ENCODE measurements at places on chromosomes 11 and 22.
A peak's percentile ranks its signal among the peaks of the same experiment; 100 is the strongest.

GRCh38 chr22:49951000-49951677 lies 9.4 kb upstream of the PIM3 start:
- DNase-seq, result no peak

GRCh38 chr11:62143727-62144126 lies 19.9 kb downstream of the INCENP start:
- DNase-seq, result no peak

GRCh38 chr11:94725097-94725496 lies 43.1 kb upstream of the AMOTL1 start:
- no peak for DNase-seq

- DNase-seq, result no peak
Observed at GRCh38 chr11:21343204-21343603, 673.8 kb downstream of the NELL1 start.

DNA sequence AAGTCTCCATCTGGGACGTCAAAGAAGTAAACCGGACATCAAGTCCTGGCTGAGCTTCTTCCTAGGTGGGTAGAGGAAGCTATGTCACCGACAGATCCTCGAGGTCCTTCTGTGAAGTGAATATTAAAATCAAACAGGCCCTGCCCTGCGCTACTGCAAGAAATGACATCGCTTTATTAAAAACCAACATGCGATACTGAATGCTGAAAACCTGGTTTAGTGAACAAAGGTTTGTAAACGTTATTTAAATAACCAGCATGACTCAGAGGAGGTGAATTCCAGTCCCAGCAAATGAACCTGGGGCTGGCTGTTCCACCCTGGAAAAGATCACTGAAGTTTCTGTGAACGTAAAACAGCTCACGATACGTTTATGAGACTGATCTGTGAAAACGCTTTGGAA lies 645 bp downstream of the RTCB start:
- no peak for DNase-seq

- peak; percentile 88 for DNase-seq
Observed at GRCh38 chr11:62553080-62553838, 6.7 kb upstream of the AHNAK start.

DNA sequence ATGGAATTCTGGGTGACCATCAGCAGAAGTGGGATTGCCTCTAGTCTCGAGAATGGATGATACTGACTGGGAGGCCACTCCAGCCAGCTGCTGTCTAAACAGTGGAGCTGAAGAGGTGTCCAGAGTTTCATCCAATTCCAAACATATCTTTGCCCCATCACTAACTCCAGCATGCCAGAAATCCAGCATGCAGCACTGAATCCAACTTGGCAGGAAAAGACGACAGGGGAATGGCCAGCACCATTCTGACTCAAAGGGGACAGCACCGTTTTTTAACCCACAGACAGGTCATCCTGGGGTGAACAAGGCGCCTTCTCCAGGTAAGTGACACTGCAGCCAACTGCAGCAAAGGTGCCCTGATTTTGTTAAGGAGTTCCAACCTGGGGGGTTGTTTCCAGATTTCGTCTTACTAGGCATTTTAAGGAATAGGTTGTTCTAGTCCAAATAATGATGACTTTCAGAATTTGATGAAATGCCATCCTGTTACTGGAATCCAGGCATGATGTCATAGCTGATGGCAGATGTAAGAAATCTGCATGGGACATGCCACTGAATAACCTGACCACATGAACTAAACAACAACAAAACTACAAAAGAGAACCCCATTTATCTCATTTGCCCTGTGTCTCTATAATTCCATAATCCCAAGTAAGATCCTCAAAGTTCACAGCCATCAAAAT lies 32.3 kb downstream of the FEZ1 start:
- no peak for DNase-seq

DNA sequence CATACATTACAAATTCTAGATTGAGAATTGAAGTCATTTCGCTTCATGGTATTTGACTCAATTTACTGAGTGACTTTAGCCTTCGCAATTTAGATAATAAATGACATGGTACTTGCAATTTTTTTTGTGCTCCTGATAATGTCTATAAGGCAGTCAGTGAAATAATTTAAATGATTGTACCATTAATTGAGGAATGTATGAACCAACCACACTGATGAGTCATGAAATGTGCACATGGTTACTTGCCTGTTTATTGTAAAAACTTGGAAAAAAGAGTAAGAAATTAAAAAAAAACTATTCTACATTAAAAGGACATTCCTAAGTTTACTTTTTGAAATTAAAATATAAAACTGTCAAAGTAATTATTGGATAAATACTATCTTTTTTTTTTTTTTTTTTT lies 43.3 kb downstream of the DNAJC24 start:
- no peak for DNase-seq

- DNase-seq, result no peak
Observed at GRCh38 chr11:133930767-133931448, 25.9 kb downstream of the IGSF9B start.

GRCh38 chr11:75063741-75064314 lies 32.8 kb downstream of the OR2AT4 start:
- no peak for DNase-seq

DNA sequence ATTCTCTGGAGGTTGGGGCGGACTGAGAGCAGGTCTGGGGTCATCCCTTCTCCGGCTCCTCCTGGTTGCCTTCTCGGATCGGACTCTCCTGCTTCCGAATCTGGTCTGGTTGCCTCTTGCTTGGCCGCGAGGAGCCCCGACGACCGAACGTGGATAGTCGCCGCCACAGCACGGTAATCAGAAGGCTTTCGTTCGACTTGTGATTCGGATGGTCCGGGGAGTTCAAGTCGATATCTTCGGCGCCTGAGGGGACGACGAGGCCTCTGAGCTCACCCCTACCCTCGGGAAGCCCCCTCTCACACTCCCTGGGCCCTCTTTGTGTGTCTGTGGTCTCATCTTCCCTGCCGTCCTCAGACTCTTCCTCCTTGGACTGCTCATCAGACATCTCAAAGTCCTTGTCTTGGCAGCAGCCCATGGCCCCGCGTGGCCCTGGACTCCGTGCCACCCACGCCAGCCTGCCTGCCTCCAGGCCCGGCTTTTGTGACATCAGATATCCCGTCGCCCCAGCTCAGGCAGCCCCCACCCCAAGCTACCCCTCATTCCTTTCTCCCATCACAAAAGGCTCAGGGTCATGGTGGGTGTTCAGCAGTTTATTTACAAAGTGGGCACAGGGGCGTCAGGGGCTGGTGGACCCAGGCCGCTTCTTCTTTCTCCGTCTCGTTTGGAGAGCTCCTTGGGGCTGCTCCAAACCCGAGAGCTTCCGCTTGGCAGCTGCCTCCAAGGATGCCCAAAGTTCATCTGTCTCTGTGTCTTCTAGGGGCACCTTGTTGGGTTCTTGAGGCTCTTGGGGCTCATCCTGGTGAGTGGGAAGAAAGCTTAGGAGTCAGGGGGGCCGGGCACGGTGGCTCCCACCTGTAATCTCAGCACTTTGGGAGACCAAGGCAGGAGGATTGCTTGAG lies at the start of gene TEX54:
TSS of gene TEX54 (minus strand) at position 506 of the 899 bp plus-strand sequence.
- DNase-seq, result no peak

GRCh38 chr11:100680070-100680469 lies 7.0 kb upstream of the ARHGAP42 start:
- no peak for DNase-seq

DNA sequence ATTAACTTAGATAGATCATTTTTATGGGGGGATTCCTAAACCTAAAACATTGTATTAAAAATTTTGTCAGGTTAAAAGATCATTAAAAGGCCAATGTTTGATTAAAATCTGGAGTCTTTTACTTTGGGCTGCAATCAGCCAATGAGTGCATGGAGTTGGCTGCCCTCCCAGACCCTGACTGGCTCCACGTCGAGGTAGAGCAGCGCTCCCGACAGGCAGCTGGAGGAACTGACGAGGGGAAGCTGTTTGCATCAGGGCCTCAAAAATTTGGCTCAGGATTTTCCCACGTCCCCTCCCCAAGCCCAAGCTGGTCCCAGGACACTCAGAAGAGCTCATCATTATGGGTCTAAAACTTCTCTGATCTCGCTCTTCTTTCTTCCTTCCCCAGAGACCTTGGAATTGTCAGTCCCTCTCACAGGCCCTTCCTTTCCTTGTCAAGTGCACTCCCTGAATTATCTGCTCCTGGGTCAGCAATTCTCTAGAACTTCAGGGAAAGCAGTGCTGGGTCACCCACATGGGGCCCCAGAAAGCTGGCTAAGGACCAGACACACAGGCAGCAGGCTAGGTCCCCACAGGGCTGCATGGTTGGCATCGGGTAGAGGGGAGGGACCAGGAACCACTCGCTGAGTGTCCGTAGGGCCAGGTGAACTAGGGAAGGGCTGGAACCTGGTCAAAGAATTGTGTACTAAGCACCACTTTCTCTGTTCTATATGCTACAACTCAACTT lies 119.6 kb upstream of the IGLL5 start:
- no peak for DNase-seq

DNA sequence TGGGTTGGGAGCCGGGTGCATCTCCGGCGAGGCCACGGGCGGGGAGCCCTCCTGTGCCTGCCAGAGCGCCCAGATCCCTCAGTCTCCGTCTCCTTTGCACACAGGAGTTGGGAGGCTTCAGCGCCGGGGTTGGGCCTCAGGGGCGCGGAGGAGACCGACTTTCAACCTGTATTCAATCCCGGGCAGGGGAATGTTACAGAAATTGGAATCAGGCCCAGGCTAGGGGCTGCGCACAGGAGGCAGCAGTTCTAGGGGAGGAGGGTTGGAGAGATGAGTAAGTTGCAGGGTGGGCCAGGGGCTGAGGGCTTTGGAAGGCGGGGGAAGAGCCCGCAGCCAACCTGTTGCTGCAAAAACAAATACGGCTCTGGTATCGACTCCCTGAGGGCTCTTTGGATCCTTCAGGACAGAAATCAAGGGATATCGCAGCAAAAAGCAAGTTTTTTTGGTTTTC lies 640 bp upstream of the KCNA4 start:
- no peak for DNase-seq

GRCh38 chr11:114076921-114077331 lies 17.4 kb downstream of the ZBTB16 start:
- DNase-seq, result no peak

GRCh38 chr11:84381666-84382065 lies 1095.5 kb upstream of the CCDC90B start:
- DNase-seq, result no peak

DNA sequence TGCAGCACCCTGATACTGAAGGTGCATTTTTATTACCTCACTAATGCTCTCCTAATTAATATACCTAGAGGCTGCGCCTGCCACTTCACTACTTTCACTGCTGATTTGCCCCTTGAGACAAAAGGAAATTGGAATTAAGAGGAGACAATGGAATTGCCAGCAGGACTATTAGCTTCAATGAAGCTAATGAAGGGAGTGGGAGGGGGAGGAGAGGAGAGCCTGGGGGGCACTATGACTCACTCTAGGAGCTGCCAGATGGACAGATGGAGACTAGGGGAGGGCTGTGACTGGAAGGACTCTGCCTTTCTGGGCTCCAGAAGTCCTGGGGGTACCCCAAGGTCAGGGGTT lies 102.8 kb upstream of the DRD2 start:
- DNase-seq, result no peak

DNA sequence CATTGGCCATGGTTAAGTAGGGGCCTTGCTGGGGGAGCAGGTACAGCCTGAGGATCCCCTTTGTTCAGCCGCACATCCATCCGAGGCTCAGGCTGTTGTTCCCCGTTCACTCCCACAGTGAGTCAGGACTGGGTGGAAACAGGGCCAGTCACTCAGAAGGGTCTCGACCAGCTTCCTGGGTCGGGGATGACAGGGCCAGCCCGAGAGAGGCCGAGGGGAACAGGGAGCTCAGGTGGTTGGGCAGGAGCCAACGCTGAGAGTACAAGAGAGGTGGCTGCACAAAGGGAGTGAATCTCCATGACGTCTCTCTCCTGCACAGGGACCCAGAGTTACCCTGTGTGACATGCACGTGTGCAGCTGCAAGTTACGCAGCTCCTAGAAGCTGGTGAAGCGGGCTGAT lies 97.2 kb upstream of the SHANK2 start:
- DNase-seq, result no peak

GRCh38 chr11:130816546-130817329 lies 99.5 kb downstream of the SNX19 start:
- DNase-seq, result no peak

- no peak for DNase-seq
Observed at GRCh38 chr11:116276051-116277044, 496.4 kb downstream of the BUD13 start.

DNA sequence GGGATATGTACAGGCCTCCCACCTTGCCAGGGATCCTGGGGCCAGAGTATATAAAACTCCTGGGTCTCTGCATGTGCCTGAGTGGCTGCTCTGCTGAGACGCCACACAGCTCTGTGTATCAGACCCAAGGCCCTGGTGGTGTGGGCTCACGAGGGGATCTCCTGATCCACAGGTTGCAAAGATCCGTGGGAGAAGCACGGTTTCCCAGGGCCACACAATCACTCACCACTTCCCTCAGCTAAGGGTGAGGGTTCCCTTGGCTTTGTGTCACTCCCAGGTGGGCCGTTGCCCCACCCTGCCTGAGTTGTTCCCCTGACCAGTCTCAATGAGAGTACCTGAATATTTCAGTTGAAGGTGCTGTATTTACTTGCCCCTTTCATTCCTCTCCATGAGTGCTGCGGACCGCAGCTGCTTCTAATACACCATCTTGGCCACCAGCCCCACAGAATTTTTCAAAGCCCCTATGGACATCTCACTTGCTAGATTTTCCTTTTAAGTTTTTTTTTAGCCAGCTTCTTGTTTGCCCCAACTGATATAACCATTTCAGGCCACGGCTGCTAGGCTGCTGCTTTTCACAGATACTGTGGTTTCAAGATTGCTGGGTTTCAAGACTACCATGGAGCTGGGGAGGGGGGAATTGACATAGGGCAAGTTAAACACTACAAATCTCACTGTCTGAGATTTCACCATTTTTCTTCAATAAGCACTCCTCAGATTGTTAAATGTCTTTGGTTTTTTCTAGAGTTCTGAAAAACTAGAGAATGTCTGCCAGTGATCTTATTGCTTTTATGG lies 13.7 kb upstream of the DEPDC7 start:
- no peak for DNase-seq

DNA sequence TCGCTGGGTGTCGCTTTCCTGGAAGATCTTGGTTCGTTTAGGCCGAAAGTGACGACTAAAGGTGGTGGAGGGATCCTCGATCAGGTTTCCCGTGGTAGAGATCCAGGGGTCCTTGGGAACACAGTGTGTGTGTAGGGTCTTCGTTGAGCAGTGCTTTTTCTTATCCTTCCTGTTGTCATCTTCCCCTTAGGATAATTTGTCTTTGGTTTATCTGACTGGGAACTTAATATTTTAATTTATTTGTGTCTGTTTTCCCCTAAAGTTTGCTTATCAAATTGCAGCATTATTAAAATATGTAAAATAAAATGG lies 403 bp downstream of the RBM7 start:
- DNase-seq, result no peak

DNA sequence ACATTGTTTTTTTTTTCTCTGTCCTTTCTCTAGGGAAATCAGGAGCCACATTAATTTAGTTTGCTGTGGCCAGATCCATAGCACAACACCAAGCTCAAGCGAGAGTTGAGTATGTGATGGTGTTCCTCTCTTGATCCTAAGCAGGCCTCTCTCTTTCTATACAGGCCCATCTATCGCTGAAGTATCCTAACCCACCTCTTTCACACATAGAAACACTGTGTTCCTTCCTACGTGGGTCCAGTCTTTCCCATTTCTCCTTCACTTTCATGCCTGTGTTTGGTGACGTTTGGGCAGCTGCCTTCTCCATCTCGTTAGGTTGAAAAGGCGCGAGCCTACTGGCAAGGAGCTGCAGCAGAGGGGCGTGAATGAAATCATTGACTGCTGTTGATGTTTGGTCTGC lies 2.4 kb downstream of the PACS1 start:
- DNase-seq, result no peak

GRCh38 chr11:7830740-7831139 lies 34.0 kb upstream of the OR5P2 start:
- no peak for DNase-seq

Measured in non-pigmented ciliary epithelial cell (primary cell).